WTC11 (cell line): ENCODE measurements at places on chromosomes 4 and X.

GRCh38 chr4:155602351-155603140, 64.1 kb upstream of the GUCY1A1 start:
- DNase-seq: no peak

DNA sequence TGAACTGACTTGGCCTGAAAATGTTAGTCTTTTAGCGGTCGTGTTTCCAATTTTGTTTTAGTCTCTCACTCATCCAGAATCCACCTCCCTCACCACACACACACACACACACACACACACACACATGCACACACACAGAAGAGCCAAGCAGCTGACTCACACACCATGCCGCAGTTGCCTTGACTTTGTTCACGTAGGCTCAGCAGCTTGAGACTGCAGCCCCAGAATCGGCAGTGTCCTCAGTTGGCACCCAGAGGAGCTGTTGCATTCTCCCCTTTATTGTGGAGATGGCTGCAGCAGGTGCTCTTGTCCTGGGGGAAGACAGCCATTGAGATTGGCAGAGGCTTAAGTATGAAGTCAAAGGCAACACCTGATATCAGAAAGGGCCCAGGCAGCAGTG, 20.9 kb upstream of the XPNPEP2 start:
- DNase-seq: no peak

DNA sequence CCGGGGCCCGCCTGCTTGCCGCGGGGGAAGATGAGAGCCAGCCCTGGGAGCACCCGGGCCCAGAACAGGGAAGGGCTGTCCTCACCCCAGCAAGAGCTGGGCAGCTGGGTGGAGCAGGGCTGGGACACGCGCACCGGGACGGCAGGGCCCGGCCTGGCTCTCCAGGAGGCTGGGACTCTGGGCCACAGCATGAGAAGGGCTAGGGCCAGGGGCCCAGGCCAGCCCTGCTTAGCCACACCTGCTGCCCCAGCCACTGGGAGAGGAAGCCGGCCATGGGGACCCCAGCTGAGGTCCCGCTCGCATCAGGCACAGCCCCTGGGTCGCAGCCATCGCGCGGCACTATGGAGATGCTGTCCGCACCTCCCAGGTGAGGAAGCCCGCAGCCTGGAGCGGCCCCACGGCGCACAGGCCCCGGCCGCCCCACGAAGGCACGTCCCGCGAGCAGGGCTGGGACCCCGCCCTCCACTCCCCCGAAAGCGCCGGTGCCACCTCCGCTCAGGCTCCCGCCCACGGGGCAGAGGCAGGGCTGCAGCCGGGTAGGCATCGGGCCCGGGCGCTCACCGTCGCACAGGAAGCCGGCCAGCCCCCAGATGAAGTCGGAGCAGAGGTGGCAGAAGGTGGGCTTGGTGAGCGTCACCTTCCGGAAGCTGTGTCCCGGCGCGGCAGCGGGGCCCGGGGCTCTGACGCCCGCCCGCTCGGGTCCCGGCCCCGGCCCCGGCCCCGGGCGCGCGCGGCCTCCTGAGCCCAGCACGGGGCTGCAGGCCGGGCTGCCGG, 531 bp downstream of the DGKQ start:
- DNase-seq: peak; percentile 46

DNA sequence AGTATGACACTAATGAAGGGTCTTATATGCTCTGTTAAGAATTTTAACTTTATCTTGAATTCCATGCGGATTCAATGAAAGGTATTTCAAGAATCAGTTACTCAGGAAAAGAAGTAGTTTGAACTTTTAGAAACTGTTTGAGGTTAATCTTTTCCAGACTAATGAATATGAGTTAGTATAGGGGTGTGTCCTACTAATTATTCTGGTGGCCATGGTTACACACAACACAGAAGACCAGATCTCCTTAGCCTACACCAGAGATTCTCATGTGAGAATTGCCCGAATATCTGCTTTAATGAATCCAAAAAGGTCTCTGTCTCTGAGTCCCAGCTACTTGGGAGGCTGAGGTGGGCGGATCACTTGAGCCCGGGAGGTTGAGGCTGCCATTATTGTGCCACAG, 100.4 kb downstream of the MMRN1 start:
- DNase-seq: no peak
